ENCODE measurements at places on chromosomes 4 and X.

- DNase-seq: no peak
Observed at GRCh38 chrX:11355259-11355909, 62.2 kb downstream of the AMELX start.

DNA sequence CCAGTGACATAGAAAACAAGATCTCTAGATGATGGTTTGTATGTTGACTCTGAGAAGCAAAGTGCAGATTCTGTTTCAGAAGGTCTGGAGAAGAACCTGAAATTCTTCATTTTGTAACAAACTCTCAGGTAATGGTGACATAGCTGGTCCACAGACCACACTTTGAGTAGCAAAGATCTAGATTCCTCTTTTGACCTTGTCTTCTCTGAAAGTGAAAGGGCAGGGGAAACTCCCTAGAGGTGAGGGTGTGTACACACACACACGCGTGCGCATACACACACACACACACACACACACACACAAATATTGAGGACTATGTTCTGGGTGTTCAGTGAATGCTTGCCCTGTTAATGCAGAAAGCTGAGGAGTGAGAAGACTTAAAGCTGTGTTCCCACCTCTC lies 110.1 kb downstream of the NHSL2 start:
- no peak for DNase-seq

- no peak for DNase-seq
Observed at GRCh38 chr4:141254326-141254725, 33.6 kb downstream of the ZNF330 start.

GRCh38 chr4:185534511-185534865 lies 819 bp downstream of the PDLIM3 start:
- DNase-seq: no peak

DNA sequence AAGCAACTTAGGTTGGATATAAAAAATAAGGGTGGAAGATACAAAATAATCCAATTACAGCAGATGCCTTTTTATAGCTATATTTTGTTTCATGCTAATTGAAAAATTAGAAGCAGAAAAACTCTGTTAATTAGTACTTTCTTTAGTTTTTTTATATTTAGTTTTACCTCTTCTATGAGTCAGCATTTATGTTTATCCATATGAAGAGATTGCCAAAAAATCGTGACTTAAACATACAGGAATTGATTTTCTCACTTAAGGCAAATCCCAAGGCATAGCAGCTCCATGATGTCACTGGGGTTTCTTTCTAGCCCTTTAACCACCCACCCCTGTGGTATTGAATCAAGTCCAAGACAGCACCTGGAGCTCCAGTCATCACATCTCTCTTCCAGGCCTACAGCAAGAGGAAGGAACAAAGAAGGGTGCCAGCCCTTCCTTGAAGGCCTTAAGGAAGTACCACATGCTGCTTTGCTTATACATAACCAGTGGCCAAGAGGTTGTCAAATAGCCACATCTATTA lies 365.8 kb upstream of the TENM3 start:
- no peak for DNase-seq

DNA sequence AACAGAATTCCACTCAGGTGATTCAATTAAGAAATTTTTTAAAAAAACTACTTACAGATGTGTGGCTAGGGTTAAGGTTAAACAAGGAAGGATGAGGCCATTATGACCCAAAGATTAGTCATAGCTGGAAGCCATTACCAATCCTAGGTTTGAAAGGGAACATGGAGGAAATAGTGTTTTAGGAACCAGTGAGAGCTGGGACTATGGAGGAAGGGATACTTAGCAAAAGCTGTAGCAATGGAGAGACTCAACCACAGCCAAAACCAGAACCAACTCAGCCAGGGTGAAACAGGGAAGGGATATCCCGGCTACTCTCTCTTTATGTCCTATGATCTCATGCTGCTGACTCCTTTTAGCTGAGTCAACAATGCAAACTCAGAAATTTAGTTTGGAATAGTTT lies 148.6 kb upstream of the CNKSR2 start:
- no peak for DNase-seq

DNA sequence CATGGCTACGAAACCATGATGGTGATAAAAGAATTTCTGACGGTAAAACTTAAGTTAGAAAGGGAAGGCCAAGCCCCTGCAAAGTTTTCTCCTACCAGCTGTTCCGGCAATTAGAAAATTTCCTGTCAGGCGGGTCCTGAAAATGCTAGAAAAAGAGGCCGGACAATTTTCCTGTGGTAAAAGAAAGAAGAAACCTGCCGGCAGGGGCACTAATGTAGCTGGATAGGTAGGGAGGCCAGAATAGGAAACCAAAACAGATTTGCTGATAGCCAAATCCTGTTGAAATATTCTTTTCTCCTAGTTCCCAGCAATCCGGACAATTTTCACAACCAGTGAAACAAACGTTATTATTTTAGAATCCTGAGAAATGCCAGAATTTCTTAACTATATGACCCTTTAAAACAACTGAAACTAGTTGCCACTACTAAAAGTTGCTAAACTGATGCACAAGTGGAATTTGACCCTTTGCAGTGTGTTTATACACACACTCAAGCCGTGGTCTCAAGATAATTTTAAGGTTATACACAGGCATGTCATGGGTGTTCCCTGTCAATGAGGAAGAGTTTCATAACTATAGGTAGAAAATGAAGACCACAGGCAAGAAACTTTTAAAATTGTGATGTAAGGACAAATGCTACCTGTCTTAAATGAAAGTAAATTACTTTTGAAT lies 47.7 kb downstream of the RPS6KA3 start:
- no peak for DNase-seq

DNA sequence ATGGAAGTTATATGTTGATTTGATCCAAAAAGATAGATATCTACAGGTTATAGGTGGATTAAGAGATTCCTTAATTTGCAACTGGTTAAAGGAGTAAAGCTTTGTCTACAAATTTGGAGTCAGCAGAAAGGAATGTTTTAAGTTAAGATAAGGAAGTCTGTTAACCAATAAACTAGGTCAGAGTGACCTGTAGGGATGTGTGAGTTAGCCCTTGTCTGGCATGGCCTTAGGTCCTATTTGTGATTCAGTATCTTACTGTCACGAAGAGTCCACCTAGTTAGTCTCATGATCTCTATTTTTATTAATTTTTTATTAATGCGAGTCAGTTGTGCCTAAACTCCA lies 230.8 kb downstream of the INPP4B start:
- no peak for DNase-seq

DNA sequence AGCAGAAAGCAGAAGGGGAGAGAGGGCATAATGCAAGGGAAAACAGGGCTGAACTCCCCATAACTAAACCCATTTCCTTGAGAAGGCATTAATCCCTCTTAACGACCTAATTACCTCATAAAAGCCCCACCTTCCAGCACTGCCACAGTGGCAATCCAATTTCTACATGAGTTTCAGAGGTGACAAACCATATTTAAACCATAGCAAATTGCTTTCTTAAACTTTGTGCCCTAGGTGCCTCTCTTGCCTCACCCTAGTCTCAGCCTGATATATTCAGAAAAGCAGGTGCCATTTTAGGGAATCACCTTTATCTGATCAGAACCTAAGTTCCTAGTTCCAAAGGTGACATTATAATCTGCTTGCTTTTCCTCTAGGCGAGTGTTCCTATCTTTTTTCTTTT lies 48.9 kb downstream of the SLC34A2 start:
- DNase-seq: no peak

Measured in stimulated activated CD8-positive, alpha-beta memory T cell treated with anti-CD3 and anti-CD28 coated beads, Interleukin-4, amount 100 ng/mL, for 24 hours (primary cell).